Activated CD8-positive, alpha-beta T cell treated with anti-CD3 and anti-CD28 coated beads, Interleukin-2, amount 10 ng/mL, durations not matched to agents 7 days and 5 days (primary cell): ENCODE measurements at places on chromosomes 5 and 9. TPM values are rescaled to one million over a fixed set of nuclear protein-coding genes. Genes with fewer than 3 reads are reported as not detected.

DNA sequence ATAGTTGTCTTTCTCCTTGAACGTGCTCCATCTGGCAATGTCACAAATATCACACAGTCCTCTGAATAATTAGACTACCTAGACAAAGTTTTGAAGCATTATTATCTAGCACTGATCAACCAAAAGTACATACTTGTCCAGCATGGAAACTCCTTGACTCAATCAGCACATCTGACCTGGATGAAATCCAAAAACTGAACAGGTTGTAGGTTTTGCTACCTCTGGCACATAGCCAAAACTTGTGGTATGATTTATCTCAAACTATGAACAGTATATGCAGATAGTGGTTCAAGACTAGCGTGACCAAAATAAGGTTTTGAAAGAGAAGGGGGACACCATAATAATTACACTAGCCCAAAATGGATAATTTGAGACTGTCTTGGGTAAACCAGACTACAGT is 158.1 kb downstream of the ARRDC3 start:
- no peak for DNase-seq

GRCh38 chr5:163497315-163497714 is 8.1 kb upstream of the MAT2B start:
- DNase-seq: no peak

- DNase-seq: no peak
These were observed 156.2 kb downstream of the RAB3C start for GRCh38 chr5:58739051-58739450.

DNA sequence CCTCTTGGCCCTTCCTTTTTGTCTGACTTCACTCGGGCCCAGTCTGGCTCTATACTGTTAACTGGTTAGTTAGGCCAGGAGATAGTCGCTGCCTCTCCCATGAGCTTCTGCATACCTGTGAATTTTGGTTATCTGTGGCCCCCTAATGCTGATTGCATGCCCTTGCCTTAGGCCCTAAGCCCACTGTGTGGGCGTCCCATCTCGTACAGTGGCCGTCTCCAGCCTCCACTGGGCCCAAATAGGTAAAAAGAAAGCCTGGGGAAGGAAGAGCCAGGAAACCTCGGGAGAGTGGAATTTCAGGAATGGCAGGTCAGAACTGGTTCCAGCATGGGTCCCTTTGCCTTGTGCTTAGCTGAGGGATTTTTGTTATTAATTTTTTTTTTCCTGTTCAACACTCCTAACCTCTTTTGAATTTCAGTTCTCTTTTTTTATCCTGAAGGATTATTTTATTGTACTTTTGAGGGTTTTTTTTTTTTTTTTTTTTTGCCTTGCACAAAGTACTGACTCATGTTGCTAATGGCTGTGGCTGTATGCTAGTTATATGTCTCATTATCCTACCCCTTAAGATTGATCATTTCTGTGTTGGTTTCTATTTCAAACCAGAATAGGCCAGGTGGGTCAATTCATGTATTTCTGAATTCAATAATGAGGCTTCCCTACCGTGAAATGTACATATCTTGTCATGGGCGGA is 3.4 kb downstream of the PRRC2B start:
- DNase-seq: no peak

GRCh38 chr5:176596689-176597416 is 13.1 kb downstream of the GPRIN1 start:
- DNase-seq: peak; percentile 69

DNA sequence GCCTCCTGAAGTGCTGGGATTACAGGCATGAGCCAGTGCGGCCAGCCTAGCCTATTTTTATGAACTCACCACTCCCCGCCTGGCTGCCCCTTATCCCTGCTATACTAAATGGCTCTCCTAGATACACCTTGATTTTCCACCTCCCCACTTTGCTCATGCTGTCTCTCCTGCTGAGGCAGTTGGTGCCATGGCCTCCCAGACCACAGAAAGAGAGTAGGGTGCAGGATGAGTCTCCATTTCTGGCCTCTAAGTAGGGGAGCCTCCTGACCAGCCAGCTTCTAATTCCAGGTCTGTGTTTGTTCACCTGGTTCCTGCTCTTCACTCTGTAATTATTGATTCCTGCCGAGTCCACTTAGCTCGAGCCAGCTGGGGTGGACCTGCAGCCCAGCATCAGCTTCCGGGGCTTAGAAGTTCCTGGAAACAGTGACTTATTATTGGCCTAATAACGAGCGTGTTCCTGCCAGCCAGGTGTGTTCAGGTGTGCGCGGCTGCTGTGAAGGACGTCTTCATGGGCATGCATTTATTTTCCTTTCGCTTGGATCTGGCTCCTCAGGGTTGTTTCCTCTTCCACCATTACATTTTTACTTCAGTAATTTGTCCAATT is 34.0 kb downstream of the ZNF618 start:
- no peak for DNase-seq

DNA sequence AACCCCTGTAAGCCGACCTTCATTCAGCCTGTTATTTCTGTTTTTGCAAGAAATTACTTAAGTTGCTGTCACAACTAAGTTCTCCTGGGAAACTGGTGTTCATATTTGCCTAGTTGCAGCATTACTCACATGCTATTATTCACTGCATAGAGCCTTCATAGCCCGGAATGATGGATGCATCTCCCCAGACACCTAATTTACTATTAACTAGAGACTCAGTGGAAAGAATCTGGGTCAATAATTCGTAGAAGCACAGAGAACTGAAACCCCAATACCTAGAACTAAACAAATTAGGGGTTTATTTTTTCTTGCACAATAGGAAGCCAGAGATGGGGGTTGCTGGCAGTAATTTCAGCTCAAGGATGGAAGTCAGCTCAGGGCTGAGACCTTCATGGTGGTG is 45.7 kb upstream of the FAM170A start:
- DNase-seq: no peak

- no peak for DNase-seq
These were observed 60.1 kb downstream of the TMEM174 start for GRCh38 chr5:73233053-73233460.

Gene BTNL9
- total RNA-seq: not detected

DNA sequence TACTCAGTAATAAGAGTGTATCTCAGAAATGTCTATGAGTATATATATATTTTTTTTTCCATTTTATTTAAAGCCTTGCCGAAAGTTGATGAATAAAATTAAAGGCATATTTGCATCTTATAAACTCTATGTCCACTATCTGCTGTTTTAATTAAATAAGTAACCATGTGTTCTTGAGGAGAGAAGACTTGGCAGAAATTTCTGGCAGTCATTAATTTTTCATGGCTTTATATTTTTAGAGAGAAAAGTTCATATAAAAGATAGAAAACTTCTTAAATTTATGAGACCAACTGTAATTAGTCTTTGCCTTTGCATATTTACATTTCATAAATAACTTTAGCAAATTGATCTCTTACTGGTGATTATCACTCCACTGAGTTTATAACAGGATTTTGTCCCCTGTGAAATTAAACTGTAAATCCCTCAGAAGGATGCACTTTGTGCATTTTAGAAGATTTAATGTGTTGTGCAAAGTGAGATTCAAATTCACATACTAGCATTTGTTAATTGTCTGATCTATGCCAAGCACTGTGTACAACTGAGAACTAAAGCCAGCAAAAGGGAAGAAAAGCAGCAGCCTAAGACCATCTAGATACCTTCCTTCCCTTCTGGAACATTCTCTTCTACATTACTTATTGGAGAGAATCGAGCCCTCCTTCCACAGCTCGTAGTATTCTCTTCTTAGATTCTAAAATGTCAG is 108.7 kb downstream of the SNCAIP start:
- no peak for DNase-seq

Gene TMEM232
- 0.26 TPM for total RNA-seq

DNA sequence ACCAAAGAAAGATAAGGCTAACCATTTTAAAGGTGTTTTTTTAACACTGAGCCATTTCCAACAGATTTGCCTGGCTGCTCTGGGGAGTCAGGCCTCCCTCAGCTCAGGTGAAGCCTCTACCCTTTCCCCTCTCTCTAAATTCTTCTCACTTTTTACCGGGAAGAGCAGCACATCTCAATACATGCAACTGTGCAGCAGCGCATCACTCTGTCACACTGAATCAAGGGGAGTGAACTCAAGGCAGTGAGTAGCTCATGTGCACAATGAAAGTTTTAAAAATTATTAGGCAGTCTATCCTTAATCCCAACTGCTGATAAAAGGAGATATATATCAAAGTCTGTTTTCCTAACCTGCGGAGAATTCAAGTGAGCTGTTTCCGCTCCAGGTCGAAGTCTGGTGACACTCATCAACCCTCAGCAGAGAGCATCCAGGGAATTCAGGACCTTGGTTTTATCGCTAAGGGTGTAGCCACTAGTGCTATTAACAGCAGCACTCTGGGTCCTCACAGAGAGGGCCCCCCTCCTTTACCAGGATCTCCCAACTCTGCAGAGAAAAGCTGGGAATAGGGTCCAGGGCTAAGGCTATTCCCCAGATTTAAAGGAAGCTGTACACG is 1.0 kb downstream of the CEMIP2 start:
- DNase-seq: no peak

GRCh38 chr9:133132174-133132573 is 11.1 kb upstream of the RALGDS start:
- no peak for DNase-seq

DNA sequence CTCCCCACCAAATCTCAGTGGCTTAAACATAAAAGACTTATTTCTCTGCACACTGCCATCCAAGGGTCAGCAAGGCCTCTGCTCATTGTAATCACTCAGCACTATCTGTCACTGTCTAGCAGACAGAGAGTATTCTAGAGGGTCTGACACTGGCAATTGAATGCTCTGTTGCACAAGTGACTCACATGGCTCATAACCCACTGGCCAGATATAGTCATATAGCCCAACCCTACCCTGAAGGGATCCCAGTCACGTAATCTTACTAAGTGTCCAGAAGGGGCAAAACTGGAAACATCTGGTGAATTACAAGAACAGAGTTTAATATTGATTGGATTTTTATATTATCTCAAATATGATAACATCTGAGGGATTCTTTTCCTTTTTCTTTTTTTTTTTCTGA is 80.7 kb downstream of the TSSK1B start:
- no peak for DNase-seq

- DNase-seq: no peak
These were observed 15.9 kb downstream of the MAN2A1 start for GRCh38 chr5:109705596-109705995.

DNA sequence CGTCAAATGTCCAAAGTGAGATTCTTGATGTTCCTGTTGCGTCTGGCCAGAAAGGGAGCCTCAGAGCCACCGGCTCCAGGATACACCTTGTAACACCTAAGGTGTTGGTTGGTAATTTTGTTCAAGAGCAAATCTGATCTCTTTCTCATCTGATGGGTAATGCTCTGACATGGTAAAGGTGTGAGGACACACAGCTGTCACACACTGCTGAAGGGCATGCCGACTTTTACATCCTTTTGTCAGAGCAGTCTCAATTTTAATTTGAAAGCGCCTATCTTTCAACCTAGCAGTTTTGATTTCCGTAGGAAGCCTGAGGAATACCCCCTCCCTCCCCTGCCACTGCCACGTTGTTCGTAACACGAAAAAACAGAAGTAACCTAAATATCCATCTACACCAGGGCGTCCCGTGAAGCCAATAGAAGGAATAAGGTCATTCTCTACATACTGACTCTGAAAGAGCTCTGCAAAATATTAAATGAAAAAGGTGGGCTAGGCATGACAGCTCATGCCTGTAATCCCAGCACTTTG is 57.4 kb downstream of the TSTD2 start:
- no peak for DNase-seq

Gene DDX41
- total RNA-seq: 135 TPM

GRCh38 chr5:1788828-1789227 is 10.8 kb downstream of the MRPL36 start:
- DNase-seq: no peak

Gene PCA3
- total RNA-seq: not detected

- DNase-seq: no peak
These were observed 28.5 kb upstream of the LRRC14B start for GRCh38 chr5:162565-163337.

GRCh38 chr5:76715486-76715735 is 515 bp upstream of the F2R start:
- DNase-seq: no peak

Gene SOWAHA
- total RNA-seq: not detected

DNA sequence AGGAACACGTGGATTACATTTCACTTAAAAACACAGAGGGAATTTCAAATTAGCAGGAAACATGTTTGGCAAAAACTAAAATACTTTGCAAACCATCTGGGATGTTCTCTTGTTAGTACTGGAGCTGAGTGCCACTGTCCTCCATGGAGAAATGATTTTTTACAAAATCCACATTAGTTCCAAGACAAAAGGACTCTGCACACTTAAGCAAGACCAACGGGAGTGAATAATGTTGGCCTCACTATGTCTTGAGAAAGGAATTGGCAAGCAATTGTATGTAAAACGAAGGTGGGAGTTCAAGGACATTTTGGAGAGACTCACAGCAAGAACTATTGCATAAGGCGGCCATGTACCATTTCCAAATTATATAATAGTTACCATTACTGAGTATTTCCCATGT is 547.5 kb downstream of the EBF1 start:
- no peak for DNase-seq

Gene CAVIN4
- total RNA-seq: 0.16 TPM

Gene FAM78A
- 99.2 TPM for total RNA-seq

Gene ARSI
- total RNA-seq: not detected

Gene BHMT
- total RNA-seq: not detected

Gene CDX1
- not detected for total RNA-seq

GRCh38 chr9:90251316-90251715 is 391.3 kb downstream of the DIRAS2 start:
- DNase-seq: no peak

DNA sequence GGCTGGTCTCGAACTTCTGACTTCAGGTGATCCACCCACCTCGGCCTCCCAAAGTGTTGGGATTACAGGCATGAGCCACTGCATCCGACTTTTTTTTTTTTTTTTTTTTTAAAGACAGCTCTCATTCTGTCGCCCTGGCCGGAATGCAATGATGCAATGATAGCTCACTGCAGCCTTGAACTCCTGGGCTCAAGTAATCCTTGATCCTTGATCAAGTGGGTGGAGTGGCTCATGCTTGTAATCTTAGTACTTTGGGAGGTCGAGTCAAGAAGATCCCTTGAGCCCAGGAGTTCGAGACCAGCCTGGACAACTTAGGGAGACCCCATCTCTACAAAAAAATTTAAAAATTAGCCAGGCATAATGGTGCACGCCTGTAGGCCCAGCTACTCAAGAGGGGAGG is 8.1 kb downstream of the SEC24A start:
- DNase-seq: no peak

Gene BHMT2
- not detected for total RNA-seq

Gene ARAP3
- total RNA-seq: 8.8 TPM

- no peak for DNase-seq
These were observed 2.6 kb upstream of the SLC25A51 start for GRCh38 chr9:37906312-37907239.
